ENCODE measurements at places on chromosomes 12 and 14.

DNA sequence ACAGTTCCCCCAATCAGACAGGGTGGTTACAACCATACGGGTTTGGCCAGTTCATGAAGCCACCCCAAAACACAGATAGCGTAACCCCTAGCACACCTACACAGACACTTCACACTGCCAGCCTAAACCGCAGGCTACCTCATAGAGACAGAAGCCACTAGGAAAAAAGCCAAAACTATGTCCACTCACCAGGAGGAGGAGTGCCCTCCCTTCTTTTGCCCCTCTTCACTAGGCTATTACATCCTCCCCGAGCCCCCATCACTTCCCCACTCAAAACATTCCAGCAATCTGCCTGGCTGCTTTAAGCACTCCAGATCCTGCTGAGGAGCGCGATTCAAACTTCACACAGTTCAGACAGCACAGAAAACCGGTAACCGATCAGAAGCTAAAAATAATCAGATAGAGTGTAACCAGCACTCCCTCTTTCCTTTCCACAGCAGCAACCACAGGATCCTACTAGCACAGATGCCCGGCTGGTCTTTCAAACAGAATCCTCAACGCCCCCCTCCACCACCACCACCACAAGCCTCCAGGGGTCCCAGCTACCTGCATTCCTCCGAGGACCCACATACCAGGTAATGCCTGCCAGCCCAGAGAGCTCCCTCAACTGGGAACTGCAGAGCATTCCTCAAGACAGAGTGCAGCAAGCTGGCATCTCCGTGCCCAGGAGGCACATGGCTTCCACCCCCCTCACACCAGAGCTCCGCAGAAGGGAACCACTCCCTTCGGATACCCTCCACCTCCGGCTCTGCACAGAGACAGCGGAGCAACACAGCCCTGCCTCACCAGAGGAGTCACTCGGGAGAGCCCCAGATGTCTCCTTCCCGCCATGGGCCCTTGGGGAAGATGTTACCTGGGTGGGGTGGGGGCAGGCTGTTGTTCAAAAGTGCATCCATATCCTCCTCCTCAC, 1.5 kb downstream of the CHD4 start:
- no peak for DNase-seq

- no peak for DNase-seq
These were observed 376.8 kb downstream of the RGS6 start for GRCh38 chr14:72308967-72309485.

GRCh38 chr12:41336041-41336549, 148.0 kb downstream of the PDZRN4 start:
- no peak for DNase-seq

GRCh38 chr12:3772380-3772779, 19.5 kb upstream of the CRACR2A start:
- no peak for DNase-seq

DNA sequence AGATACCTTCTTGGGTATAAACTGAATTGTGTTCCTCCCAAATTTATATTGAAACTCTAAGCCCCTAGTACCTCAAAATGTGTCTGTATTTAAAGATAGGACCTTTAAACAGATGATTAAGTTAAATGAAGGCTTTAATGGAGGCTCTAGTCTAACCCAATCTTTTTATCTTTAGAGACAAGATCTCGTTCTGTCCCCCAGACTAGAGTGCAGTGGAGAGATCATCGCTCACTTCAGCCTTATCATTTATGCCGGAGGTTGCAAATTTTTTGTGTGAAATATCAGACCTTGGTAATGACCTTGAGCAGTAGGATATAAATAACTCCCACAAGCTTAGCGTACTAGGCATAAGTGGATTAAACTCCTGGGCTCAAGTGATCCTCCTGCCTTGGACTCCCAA, 81.8 kb downstream of the C14orf132 start:
- no peak for DNase-seq

DNA sequence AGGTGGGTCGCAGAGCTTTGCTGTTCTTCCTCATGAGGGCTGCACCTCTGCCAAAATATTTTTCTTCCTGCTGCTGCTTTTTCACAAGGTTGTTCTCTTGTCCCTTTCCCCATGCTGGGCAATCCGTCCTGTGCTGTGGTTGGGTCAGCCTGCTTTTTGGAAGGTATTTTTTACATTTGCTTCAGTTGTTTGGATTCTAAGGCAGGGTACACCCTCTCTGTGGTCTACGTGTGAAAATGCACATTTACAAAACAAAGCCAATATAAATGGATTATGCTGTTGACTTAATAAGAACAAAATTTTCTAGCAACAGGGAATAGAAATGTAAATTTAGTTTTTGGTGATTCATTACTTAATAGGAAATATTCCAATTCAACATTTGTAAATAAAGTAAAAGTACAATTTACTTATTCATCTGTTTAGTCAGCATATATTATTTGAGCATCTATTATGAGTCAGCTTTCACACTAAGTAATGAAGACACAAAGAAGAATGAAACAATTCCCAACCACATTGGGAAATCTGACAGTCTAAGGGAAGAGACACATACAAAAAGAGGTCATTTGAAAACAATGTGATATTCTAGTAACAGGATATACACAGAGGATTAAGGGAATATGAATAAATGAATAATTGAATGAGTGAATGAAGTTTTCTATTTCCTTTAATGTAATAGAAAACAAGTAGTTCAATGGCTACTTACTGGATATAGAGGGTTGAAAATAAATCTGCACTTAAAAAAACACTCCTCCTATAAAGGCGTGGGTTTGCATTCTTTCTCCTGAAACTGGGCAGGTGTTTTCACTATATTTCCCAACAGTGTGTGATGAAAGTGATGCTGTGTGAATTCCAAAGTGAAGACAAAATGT, 94.6 kb upstream of the PRICKLE1 start:
- no peak for DNase-seq

- no peak for DNase-seq
These were observed 276.1 kb upstream of the BTG1 start for GRCh38 chr12:92421701-92422100.

DNA sequence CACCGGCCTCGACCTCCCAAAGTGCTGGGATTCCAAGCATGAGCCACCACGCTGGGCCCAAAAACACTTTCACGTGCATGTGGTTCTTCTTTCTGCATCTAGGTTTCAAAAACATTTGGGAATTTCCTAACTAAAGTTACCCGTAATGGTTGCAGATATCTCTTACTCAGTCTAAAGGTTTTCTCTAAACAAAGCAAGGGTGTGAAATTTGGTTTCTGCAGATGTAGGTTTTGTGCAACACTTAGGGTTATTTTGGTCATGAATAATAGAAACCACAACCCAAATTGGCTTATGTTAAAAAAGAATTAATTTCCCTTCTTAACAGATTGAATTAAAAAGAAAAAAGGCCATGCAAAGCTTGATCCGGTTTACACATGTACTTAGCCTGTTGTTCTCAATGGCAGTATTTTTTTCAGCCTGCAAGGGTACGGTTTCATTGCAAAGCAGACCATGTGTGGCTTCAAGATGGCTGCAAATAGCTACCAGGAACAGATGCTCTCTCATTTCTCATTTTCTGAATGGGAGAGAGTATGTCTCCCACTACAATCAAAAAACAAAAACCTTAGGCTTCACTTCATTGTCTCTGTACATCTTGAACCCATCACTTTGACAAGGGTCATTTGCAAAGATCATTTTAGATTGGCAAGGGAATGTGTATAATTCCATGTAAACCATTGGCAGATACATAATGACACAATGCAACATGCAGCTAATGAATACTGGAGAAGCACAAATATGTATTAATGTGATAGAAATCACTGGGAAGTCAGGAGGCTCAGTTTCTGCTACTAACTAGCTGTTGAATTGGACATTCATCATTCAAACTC, 491.2 kb upstream of the FLRT2 start:
- DNase-seq: no peak

DNA sequence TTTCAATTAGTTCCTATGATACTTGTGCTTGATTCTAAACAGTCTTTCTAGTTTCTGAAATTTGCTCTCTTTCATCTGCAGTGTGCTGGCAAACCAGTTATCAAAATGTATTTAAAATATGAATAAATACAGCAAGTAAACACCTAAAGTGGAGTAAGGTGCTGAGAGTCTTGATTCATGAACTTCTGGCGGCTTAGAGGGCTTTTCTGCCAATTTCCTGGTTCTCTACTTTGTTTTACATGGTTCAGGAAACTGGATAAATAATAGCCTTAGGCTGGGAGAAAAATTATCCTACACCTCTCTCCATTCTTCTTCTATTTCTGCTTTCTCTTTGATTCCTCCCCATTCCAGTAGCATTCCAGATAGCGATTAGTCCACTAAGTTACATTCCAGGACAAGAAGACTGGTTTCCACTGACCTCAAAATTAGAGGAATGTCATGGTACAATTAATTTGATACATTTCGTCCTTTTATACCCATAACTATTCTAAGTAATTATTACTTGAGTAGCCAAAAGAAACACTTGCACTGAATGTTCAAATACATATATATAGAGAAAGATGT, 14.9 kb downstream of the ATP2B1 start:
- DNase-seq: no peak

GRCh38 chr12:24138041-24138440, 188.6 kb upstream of the SOX5 start:
- DNase-seq: no peak

- no peak for DNase-seq
These were observed 31.7 kb downstream of the DHRS7 start for GRCh38 chr14:60133487-60133886.

- DNase-seq: no peak
These were observed 130.2 kb downstream of the TSHR start for GRCh38 chr14:81085596-81085995.

DNA sequence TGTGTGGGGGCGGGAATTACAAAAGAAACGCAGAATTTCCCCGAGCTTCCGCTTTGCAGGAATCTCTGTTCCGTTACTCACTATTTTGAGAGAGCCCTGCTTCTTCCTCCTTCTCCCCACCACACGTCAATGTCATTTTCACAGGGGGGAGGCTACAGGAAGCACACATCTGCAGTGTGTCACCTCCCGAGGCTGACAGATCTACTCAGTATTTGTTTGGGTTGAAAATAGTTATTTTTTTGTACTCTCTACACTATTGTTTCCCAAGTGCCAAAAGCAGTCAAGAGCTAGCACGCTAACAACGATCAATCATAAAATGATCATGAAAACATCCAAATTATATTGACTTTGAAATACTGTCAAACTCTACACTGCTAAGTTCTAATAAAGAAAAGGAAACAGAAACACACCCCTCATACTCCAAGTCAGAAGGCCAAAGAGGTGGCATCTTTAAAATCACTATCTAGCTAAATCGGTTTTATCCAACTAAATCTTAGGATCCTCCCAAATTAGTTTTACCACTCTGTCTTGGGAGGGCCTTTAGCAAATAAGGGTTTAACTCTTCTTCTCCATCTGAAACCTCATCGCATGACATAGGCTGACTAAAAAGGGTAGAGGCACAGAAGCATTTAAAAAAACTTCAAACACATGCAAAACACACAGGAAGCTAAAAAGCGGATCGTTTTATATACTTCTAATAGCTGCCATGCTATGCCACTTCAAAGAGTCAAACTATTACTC, 51.8 kb downstream of the FOXN3 start:
- no peak for DNase-seq

GRCh38 chr14:34640826-34641225, 10.9 kb upstream of the SNX6 start:
- no peak for DNase-seq

GRCh38 chr12:42790761-42791151, 201.2 kb upstream of the PRICKLE1 start:
- DNase-seq: no peak

DNA sequence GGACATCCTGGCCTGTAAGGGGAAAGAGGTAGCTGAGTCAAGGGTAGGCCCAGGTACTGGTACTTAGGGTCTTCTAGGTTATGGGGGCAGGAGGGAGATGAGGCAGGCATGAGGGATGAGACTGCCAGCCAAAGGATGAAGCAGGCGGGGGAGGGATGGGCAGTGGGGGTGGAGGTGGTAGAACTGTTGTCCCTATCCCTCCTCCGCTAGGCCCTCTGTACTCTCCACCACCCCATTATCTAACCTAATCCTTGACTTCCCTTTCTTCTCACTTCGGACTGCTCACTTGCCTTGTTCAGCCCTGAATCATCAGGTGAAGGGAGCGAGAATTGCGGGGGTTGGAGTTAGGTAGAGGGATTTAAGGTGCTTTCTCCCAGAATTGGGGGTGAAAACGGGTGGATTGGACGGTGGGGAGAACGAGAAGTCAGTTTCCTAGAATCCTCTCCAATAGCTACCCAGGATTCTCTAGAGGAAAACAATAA, 562 bp downstream of the PAN2 start:
- DNase-seq: no peak

GRCh38 chr14:52399921-52400595, 85.9 kb downstream of the PTGER2 start:
- DNase-seq: no peak

DNA sequence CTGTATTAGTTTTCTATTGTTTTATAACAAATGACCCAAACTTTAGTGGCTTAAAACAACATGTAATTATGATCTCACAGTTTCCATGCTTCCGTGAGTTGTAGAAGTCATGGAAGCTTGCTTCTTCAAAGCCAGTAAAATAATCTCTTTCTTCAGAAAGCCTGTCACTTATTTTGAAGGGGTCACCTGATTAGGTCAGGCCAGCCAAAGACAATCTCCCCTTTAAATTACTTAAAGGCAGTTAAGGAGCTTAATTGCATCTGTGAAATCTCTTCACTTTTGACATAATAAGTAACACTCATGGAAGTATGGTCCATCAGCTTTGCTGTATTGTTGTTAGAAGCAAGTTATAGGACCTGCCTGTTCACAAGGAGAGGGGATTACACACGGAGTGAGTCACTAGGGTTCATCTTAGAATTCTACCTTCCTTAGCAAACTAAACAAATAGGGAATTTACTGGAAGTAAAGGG, 89.8 kb downstream of the FAR2 start:
- DNase-seq: no peak

DNA sequence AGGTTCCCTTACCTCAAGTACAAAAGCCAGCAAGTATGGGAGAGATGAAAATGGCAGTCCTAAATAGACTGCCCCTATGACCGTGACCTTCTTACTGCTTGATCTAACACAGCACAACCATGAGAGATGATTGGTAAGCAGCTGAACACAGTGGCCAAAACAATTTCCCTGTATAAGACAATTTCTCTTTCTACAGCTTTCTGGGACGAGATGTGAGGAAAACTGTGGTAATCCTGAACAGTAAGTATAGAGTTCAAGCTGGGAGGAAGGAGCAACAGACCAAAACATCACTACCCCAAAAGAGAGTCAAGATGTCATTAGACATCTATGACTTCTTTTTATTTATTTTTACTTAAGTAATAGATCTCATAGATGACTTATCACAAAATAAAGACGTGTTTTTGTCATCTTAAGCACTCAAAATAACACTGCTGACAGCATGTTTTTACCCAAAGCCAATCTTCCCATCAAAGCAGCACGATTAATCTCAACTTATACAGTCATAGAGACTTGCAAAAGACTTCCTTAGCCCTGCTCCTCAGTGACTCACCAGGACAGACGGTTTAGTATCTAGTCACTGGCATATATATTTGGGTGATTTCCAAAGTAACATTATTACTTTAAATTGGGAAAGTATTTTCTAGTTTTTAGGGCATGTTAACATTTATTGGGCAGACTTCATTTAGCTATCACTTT, 3.7 kb downstream of the TMEM52B start:
- DNase-seq: no peak
